ENCODE measurements at places on chromosomes 4 and X.

- DNase-seq: no peak
Measured at GRCh38 chr4:189049682-189050081, 891.0 kb upstream of the FRG1 start.

GRCh38 chr4:560731-561291 is 15.3 kb downstream of the TMEM271 start:
- no peak for DNase-seq

DNA sequence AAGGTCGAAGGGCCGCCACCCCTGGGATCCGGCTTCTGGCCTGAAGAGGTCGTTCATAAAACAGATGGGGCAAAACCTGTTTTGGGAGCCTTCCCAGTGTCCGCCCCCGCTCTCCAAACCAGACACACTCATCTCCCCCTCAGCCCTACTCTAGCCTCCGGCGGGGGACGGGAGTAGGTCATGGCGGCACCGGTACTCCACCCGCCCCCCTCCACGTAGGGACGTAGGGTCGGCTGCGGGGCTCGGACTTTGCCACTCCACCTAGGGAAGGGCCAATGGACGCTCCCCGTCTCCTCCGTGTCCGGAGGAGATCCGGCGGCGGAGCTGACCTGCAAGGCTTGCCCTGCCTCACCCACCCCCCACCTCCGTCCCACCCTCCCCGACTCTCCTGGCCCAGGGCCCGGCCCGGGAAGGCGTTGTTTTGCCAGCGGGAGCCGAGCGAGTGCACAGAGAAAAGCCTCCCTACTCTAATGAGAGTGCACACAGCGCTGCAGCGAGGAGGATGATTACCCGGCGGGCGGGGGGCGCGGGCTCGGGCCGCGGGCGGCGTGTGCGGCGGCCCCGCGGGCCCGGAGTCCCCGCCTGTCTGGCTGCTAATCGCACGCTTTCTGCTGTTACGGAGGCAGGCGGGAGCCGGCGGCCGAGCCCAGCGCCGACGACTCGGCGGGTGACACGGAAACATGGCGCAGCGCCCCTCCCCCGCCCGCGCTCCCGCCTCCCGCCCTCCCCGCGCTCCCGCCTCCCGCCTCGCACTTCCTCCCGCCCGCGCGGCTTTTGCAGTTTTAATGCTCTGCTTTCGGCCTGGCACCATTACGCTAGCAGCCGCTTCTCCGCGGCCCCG is 8.3 kb upstream of the BCOR start:
- DNase-seq: peak; percentile 57

DNA sequence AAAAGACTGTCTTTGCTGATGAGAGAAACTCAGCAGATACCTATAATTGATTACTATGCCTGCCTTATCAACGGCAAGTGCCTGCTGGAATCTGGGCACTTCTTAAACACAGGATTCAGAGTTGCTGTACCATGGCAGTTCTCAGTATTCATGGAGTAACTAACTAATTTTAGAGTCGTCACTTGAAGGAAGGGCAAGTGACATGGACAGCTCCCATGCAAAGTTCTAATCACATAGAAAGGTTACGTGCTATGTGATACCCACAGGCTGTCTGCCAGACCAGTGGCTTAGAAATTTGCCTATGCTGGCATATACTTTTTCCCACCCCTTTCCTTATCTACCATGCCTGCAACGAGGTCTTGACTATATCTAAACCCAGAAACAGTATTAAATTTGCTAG is 931.1 kb upstream of the TENM3 start:
- no peak for DNase-seq

DNA sequence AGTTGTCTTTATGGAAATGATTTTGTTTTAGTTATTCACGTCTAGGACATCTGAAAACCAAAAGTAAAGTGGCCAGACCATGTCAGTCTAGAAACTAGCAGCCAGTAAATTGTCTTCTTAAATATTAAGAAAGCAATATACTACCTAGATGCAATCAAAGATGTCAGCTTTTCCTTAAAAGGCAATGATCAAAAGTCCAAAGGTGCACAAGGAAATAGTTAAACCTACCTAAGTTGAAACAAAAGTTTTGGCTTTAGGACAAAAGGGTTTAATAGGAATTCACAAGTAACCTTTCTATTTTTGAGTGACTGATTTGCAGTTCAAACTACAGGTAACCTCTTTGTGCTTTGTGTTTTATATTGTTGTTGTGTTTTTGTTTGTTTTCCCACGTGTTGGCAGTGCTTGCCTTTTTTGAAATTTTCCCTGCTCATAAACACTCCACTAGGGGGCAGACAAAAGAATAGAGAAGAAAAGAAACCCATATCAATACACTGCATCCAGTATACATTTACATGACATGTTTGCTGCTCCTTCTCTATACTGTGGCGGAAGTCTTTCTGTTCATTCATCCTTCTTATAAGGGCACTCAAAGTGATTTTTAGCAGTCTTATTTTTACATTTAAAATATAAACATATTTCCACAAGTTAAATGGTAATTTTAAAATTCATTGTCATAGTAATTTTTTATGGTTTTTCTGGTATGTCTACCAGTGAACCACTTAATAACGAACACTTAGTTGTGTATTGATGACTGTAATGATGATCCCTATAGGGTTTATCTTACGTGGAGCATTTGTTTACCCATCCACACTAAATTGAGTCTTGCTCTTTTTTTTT is 62.7 kb downstream of the GAB1 start:
- DNase-seq: no peak

DNA sequence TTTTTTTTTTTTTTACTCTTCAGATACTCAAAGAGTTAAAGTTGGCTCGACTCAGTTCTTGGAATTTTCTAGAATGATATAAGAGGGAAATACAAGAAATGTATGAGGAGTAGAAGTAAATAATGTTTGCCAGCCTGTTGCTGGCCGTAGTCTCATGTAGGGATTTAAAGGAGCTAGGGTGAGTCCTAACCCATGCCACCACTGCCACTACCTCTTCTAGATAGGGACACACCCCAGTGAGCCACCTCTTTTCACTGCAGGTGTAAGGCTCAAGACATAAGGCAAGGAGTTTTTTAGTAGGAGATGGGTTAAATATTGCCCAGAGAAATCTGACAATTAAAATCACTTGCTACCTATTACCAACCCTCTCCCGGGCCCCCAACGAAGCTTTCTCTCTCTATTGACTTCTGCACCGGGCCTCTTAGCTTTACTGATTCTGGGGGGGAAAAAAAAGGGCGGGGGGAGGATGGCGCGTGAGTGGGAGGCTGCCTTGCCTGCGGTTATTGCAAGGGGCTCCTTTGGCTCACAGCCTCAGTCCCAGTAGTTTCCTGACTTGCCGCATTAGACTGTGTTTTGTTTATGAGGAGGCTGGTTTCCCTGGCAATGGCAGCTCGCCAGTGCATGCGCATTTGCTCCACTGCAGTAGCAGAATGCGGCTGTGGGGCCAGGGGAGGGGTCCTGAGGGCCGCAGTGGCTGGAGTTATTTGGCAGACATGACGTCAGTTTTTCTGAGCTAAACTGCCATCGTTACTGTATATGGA is 3.0 kb downstream of the LINC00632 start:
- DNase-seq: peak; percentile 0

DNA sequence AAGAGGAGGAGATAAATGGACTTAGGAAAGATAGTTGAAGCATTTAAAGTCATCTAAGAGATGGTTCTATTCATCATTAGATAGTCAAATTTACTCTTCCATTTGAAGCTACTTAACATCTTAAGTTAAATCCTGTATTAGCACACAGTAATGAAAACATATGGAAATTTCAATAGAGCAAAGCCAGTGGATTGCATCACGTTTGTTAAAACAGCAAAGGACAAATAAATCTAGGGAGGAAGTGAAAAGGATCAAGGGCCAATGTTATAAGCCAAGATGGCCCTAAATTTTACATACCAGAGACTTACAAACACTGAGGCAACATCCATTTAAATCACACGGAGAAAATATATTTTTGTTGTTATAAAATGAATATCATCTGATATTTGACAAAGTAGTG is 602.8 kb downstream of the INPP4B start:
- no peak for DNase-seq

DNA sequence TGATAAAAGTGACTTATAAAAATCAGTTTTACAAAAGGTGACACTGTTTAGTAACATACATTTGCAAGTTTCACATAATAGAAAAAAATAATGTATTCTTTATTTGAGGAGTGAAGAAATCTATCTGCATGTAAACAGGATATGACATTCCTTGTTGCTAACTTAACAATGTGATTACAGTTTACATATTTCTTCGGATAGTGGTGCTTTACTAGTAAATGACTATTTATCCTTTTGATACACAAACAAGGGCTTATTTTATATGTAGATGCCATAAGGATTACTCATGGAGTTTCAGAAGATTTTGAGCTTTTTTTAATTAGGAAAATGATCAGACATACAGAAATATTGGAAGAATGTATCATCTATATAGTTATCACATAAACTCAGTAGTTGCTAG is 126.5 kb downstream of the SLIT2 start:
- DNase-seq: no peak

DNA sequence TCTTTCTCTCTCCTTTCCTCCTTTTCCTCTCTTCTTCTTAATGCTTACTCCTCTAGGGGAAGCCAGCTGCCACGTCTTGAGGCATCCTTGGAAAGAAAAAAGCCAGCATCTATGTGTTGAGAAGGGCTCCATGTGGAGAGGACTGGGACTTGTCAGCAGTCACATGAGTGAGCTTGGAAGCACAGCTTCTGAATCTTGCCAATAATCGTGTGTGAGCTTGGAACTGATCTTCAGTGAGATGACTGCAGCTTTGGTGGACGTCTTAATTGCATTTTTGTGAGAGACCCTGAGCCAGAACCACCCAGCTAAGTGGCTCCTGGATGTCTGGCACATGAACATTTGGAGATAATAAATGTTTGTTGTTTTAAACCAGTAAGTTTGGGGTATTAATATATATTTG is 371.7 kb downstream of the SLITRK2 start:
- DNase-seq: no peak

GRCh38 chr4:5635826-5636195 is 72.5 kb downstream of the EVC2 start:
- no peak for DNase-seq

GRCh38 chr4:149825336-149825735 is 9.7 kb upstream of the IQCM start:
- no peak for DNase-seq

DNA sequence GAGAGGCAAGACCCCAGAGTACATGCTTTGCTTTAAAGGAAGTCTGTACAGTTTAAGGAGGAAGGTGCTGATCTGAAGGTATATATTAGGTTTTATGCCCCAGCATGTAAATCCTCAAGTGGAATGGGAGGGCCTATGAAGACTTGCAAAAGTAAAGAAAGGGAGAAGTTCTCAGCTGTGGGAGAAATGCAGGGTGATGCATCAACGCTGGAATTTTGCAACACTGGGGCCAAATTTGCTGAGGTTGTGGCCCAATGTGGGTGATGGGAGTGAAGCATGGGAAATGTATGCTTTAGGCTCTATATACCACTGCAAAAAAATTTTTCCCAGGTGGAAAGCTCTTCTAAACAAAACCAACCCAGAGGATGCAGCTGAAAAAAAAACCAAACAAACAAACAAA is 33.8 kb upstream of the GPR174 start:
- no peak for DNase-seq

GRCh38 chr4:103030791-103031190 is 11.3 kb upstream of the SLC9B1 start:
- DNase-seq: no peak

- DNase-seq: no peak
Measured at GRCh38 chr4:162075726-162076125, 88.1 kb downstream of the FSTL5 start.

DNA sequence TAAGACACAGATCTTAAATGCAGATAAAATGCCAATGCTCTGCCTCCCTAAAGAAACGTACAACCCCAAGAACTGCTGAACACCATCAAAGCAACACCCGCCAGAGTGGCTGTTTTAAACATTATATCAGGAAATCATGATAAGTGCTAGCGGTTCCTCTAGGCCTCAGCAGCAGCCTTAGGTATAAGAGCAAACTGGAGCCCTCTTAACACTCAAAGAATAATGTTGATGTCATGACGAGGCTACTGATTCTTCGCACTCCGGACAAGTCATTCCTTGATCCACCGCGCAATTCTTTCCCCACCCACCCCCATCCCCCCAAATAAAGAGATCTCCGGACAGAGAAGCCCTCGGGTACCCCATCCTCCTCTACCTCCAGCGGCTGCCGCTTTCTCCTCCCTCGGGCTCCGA is 507 bp downstream of the LIN54 start:
- DNase-seq: no peak

GRCh38 chr4:152556283-152556682 is 20.4 kb upstream of the FBXW7 start:
- DNase-seq: no peak

GRCh38 chr4:29081234-29081955 is 1638.8 kb upstream of the PCDH7 start:
- DNase-seq: no peak

DNA sequence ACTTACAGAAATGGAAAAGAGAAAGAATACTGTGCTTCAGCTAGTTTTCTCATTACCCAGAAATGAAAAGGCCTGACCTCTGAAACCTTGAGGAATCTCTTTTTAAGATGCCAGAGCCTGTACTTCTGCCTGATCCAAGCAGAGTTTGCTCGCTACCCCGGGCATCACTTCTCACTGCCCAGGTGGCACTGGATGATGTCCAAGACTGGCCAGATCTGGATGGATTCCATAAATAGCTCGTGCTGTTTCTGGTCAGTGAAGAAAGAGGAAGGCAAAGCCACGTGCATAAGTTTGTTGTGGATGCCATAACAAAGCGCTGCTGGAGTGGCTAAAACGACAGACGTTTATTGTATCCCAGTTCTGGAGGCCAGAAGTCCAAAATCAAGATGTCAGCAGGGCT is 133.5 kb downstream of the TBL1X start:
- no peak for DNase-seq

DNA sequence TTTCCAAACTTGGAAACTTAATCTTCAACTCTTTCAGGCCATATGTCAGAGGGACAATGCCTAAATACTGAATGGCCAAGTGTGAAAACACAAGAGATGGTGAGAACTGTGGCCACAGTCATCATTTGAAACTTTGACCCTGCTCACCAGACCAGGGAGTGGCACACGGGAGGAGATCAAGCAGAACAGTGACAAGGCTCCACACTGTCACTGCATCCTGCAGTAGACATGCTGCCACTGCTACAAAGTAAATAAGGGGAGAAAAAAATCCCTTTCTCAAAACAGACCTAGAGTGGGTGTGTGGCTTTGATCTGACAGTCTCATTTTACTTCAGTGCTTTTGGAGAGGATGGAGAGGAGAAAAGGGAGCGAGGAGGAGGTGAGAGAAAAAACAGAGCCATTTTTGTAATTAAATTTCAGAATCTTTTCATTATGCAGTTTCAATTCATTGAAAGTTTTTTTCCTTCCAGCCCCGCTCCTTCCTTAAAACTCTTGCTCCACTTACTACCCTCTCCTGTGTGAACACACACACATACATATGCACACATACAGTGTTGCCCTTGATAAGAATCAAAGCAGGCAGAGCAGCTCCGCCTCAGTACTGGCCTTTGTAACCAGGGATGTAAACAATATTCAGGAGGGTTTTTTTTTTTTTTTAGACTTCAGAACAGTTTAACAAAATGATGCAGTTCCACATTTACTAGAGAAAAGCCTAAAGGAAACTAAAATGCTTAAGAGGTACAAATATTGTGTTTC is 34.4 kb downstream of the NEXMIF start:
- no peak for DNase-seq
